ENCODE measurements at places on chromosomes 4 and X.

DNA sequence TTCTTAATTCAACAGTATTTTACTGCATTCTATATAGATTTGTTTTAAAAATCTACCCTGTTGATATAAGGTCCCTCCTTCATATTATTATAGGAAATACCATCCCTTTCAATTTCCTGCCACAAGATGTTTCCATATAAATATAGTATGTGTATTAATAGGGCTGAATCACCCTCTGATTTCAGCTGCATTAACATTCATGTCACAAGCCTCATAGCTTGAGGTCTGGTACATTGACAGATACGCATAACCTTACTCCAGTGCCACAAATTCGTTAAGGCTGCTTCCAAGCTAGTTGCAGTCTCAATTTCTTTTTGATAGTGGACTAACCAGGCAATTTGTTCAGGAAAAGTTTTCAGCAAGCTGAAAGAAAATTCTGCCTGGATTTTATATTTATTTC is 128.4 kb downstream of the KLHL34 start:
- no peak for DNase-seq

GRCh38 chr4:3836756-3837601 is 70.8 kb downstream of the ADRA2C start:
- no peak for DNase-seq

DNA sequence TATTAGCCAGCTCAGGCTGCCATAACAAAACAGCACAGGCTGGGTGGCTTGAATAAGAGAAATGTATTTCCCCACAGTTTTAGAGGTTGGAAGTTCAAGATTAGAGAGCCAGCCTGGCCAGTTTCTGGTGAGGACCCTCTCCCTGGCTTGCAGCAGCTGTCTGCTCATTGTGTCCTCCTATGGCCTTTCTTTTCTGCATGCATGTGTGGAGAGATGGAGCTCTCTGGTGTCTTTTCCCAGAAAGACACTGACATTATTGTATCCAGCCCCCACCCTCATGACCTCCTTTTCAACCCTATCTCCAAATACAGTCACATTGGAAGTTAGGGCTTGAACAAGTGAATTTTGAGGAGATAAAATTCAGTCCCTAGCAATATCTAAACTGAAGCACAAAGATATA is 263.8 kb upstream of the PABPC4L start:
- DNase-seq, result no peak

DNA sequence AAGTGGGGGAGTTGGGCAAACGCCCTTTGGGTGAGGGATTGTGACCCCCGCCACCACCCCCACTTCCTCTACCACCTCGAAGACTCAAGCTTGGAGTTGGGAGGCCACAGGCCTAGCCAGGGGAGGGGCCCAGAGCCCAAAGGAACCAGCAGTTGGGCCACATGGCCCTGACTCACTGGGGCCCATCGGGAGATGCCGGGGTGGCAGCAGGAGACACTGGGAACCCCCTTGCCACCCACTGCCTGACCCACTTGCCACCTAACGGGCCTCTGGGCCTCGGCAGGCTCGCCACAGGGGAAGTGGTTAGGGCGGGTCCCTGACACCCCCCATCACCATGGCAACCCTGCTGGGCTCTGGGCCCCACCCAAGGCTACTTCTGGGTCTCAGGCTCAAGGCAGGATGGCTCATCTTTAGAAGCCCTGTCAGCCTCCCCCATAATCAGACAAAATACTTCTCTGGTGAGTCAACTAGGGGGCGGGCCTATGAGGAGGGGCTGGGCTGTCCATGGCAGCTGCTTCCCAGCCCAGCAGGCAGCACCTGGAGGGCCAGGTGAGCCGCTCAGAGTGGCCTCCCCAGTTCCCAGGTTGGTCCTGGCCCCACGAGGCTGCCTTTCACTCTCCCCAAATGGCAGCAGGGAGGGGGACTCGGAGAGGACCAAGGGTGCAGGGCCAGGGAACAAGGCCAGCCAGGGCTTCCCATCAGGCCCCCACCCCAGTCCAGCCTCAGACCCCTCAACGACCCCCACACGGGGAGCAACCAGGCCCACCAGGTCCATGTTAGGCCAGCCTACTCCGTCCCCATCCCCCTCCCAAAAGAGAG is 5.6 kb downstream of the FLNA start:
- peak; percentile 79 for DNase-seq

DNA sequence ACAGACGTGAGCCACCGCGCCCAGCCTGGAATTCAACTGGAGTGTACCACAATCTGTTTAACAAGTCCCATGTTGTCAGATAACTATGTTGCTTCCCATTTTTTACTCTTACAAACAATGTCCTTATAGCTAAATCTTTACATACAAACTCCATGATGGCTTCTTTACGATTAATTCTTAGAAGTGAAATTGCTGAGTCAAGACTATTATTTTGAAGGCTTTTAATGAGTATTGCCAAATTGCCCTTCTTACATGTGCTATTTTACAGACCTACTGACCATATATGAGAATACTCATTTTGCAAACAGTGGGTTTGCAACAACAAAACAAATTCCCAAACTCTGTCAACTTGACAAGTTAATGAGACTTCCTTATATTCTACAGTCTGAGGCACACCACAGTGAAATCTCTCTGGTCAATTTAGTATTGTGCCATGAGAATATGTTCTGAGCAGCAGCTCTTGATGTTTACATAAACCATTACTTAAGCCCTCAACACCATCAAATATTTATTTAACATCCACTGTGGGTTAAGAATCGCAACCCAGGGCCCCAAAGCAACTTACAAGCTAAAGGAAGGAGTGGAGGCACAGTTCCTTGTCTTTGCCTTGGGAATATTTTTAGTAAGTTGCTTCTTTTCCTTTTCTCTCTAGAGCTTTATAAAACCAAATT is 128.5 kb downstream of the SPRY1 start:
- DNase-seq, result no peak

GRCh38 chr4:1535926-1536578 is 129.8 kb upstream of the NKX1-1 start:
- DNase-seq, result no peak

Measured in trophoblast cell (in vitro differentiated cells and primary cell).